ENCODE measurements at places on chromosomes 12 and 14.

DNA sequence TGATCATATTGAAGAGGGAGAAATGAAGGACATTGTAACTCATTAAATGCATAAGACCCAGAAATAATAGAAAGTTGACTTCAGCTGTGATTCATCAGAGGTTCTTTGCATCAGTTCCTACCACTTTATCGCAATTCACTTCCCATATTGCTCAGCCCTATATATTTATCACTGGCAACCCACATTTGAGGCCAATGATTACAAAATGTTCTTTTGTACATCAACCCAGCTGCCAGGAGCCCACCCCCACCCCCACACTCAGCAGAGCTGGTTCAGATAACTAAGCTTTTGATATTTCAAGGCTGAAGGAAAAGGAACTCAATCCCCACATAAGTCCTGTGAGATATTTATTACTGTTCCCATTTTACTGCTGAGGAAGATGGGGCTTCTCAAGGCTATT is 51.2 kb upstream of the TMPO start:
- DNase-seq = no peak

DNA sequence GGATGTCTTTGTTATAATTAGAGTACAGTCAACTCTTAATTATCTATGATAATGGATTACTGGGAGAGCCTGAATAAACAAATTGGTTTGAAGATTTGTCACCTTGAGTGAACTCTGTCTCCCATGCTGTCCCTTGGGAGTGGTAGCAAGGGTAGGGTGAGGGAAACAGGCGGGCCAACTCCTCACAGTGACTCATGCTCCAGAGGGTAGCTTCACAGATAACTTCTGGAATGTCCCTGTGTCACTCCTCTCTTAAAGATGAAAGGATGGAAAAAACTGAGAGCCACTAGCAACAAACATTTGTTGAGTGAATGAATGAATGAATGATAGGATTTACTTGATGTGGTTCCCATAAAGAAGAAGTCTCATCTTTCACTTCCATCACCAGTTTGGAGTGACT is 53.5 kb downstream of the RASSF9 start:
- DNase-seq = no peak

DNA sequence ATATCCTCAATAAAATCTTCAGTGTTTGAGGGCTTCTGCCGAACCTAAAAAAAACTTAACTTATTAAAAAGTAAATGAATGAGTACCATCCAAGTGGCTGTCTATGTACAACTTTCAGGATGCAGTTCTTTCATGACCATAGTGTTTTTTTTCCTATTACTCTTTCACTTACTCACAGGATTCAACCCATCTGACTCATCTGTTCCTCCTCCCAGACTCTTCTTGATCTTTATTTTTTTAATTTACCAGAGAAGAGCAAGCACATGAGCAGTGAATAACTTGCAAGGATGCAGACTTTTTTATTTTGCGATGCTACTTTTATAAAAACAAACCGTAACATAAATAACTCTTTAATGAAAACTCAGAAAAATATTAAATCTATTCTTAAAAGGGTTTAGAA is 24.5 kb downstream of the RECQL start:
- DNase-seq = peak; percentile 81

DNA sequence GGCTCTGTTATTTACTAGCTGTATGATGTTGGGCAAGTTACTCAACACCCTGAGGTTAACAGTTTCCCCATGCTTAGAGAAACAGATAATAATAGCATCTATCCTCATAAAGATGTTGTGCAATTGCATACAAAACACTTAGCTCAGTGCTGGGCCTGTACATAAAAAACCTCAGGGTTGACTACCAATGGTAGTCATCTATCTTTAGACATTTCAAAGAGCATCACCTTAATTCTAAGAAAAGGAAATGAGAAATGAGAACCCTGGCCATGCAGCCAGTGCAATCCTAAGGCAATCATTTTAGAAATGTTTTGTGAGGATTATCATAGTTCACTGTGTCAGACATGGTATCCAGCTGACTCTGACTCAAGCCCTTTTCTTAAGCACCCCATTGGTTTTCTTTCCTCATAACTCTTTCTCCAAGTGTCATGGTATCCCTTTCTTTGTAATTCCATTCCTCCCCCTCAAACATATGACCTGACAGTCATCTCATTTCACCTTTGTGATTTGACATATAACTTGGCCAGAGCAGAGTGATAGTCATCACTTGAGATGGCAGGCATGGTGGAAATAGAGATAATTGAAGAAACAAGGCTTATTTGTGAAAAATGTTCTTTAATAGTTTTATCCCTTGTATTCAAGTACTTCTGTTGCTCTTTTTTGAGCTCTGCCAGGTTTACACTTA is 29.5 kb upstream of the OSBPL8 start:
- DNase-seq = peak; percentile 90

GRCh38 chr12:19546027-19546426 is 106.7 kb downstream of the AEBP2 start:
- DNase-seq = peak; percentile 9

Measured in HFFc6 (cell line).